ENCODE measurements at places on chromosomes 12 and 14.

DNA sequence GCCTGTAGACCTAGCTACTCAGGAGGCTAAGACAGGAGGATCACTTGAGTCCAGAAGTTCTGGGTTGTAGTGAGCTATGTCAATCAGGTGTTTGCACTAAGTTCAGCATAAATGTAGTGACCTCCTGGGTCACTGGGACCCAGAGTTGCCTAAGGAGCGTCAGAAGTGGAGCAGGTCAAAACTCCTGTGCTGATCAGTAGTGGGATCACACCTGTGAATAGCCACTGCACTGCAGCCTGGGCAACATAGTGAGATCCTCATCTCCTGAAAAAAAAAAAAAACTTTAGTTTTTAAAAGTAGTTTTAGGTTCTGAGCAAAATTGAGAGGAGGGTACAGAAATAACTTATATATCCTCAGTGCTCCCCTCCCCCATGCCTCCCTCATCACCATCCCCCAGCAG lies 42.2 kb downstream of the MRPL42 start:
- no peak for DNase-seq

- DNase-seq, result no peak
Observed at GRCh38 chr12:77409551-77409950, 344.2 kb upstream of the E2F7 start.

DNA sequence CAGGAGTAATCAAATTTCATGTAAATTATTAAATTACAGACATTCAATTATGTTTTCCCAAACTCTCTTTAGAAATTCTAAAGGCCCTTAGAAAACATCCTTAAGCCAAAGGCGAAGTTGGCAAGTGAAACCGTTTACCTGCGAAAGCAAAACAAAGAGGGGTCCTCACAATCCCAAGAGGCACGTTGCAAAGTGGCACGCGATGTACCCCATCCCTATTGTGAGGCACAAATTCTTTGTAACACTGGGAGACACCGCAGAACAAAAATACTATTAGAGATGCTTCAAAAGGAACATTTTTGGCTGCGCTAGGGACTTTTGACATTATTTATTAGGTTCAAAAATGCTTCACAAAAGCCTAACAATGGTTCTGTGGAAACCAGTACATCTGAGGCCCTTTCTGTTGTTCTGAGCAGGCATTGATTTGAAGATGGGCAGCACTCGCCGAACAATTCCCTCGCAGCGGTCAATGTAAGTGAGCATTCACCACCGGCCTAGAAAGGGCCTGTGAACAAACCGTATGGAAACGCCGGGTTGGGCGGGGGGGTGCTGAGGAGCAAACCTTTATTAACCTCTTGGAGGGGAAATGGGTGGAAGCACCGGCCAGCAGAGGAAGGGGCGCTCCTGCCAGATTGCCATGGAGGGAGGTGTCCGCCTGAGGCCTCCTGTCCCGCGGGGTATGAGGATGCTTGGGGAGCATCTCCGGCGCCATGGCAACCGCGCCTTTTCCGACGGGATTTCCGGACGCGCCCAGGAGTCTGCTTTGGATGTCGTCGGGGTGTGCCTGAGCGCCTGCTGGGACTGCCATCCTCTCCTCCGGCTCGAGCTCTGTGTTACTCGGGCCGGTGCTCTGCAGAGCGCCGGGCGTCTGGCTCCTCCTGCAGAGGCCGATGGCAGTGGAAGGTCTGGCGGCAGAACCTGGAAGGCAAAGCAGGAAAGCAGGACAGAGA lies 193.9 kb downstream of the C12orf42 start:
- no peak for DNase-seq

DNA sequence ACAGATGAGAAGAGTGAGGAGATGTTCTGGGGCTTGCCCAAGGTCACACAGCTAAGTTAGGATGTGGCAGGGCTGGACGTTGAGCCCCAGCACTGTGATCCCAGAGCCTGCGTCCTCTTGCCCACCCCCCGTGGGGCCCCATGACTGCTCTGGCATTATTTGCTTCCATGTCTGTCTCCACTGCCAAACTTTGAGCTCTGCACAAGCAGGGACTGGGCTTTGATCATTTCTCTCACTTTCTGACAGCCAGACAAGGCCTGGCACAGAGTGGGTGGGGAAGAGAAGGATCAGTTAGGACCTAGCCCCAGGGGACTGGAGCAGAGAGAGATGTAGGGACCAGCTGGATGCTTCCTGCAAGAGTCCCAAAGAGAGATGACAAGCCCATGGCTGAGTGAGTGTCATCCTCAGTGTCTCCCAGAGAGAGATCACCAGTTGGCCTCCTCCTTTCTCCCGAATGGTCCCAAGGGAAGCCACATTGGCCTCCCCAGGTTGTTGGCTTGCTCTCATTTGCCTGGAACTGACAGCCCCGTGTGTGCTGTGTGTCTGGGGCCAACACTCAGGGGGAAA lies 126.7 kb upstream of the PWP1 start:
- no peak for DNase-seq

- no peak for DNase-seq
Observed at GRCh38 chr14:105050551-105050897, 14.7 kb downstream of the GPR132 start.

GRCh38 chr12:116325336-116325664 lies 47.8 kb upstream of the MED13L start:
- no peak for DNase-seq

DNA sequence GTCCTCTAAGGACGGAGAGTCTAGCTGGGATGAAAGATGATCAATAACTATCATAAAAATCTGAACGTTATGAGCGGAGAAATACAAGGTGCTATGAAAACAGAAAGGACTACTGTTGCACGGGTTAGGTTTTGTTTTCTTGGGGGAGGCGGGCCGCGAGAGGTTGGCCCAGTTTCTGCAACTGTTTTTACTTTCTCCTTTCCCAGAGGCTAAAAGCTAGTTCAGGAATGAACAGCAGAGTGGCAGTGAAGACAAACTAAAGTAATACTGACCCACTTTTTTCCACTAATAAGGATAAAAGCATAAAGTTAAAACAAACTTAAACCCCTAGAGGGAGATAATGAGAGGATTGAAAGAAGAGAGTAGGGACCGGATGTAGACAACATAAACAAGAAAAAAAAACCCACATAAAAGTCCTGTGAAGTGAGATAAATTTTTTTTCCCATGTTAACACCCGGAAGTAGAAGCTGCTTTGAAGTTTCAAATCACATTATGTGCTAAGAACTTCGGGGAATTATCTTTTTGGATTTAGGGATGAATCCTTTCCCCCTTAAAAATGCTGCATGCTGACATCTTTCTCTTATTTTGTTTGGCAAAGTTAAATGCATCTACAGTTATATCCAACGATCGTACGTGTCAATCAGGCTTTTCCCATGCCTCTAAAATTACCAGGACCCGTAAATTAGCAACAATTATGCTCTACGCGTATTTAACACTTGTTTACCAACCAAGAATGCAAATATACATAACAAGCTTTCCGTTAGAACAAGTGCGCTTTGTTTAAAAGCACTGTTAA lies 1.0 kb upstream of the CDK17 start:
- DNase-seq, result peak; percentile 36

GRCh38 chr12:127538316-127538715 lies 728.7 kb upstream of the TMEM132C start:
- no peak for DNase-seq

GRCh38 chr14:74324931-74325361 lies 22.2 kb upstream of the ABCD4 start:
- no peak for DNase-seq

- DNase-seq, result no peak
Observed at GRCh38 chr12:124431971-124432370, 135.4 kb downstream of the NCOR2 start.

DNA sequence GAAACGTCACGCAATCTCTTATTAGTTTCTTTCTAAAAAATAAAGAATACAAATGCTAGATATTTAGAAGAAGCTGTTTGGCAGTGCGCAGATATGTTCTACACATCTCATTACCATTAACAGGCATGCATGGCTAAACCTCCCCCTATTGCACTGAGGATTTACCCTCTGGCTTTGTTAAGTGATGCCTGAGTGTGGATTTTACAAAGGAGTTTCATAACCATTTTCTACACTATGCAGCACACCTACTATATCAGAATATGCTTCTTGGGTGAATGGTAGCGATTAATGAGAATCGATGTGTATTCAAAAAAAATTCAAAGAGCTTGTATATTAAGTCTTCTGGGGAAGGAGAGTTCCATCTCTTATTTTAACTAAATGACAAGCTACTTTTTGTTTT lies 1.1 kb upstream of the RMST start:
- DNase-seq, result no peak

- no peak for DNase-seq
Observed at GRCh38 chr14:64747327-64747726, 43.1 kb downstream of the PLEKHG3 start.

- no peak for DNase-seq
Observed at GRCh38 chr12:129657179-129657578, 246.6 kb downstream of the TMEM132D start.

- no peak for DNase-seq
Observed at GRCh38 chr14:101599234-101599885, 38.1 kb downstream of the DIO3 start.

GRCh38 chr14:102325791-102326345 lies 6.3 kb downstream of the ZNF839 start:
- DNase-seq, result no peak

- DNase-seq, result no peak
Observed at GRCh38 chr12:111330800-111331752, 37.8 kb downstream of the PHETA1 start.

- no peak for DNase-seq
Observed at GRCh38 chr12:2383325-2384028, 330.7 kb downstream of the CACNA1C start.

GRCh38 chr14:53900499-53900898 lies 56.1 kb downstream of the BMP4 start:
- no peak for DNase-seq

GRCh38 chr14:92439537-92440344 lies 73.8 kb upstream of the RIN3 start:
- no peak for DNase-seq

GRCh38 chr14:99684410-99684934 lies 374 bp downstream of the CYP46A1 start:
- no peak for DNase-seq

DNA sequence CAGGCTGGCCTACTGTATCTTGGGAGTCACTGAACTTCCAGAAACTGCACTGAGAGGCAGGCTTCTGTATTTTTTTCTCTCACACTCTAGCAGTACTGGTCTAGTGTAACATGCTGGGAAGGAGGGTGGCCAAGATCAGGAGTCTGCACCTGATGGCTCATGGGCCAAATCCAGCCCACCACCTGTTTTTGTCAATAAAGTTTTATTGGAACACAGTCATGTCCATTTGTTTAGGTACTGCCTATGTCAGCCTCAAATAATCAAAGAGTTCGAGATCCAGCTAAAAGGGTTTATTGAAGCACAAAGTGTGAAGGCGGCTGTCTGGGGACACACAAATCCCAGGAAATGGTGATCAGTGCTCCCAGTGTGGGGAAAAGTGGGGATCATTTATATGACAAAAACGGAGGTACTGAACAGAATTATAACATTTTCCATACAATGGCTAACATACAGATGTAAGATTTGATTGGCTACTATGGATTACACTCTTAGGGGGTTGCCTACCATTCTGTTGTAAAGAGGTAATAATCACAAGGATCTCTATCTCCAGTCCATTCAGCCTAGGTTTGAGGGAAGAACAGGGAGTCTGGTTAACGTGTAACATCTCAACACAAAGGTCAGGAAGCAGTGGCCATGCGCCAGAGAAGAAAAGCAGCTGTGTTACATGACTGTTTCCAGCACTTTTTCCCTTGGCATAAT lies 12.9 kb downstream of the USP30 start:
- DNase-seq, result no peak

DNA sequence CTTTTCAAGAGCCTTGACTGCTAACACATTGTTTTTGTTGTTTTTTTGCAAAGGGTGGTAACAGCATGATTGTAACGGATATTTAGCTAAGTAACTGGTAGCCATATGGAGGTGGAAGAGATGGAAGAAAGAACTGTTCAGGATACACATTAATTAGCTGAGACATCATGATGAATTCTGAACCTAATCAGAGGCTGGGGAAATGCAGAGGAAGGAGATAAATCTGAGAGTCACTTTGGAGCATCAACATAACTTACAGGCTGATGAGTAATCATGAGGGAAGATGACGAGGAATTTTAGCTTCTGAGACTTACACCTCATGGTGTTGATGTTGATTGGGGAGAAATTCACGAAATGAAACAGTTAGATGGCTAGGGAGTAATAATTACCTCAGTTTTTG lies 62.3 kb downstream of the NIN start:
- no peak for DNase-seq

- DNase-seq, result no peak
Observed at GRCh38 chr12:25397001-25397400, 146.3 kb upstream of the KRAS start.

GRCh38 chr12:7650091-7650490 lies 15.6 kb downstream of the APOBEC1 start:
- no peak for DNase-seq

GRCh38 chr12:29245246-29245645 lies 96.2 kb downstream of the FAR2 start:
- DNase-seq, result no peak

- no peak for DNase-seq
Observed at GRCh38 chr12:47885012-47885501, 19.7 kb downstream of the VDR start.

- DNase-seq, result no peak
Observed at GRCh38 chr12:92537290-92537960, 165.4 kb upstream of the PLEKHG7 start.

DNA sequence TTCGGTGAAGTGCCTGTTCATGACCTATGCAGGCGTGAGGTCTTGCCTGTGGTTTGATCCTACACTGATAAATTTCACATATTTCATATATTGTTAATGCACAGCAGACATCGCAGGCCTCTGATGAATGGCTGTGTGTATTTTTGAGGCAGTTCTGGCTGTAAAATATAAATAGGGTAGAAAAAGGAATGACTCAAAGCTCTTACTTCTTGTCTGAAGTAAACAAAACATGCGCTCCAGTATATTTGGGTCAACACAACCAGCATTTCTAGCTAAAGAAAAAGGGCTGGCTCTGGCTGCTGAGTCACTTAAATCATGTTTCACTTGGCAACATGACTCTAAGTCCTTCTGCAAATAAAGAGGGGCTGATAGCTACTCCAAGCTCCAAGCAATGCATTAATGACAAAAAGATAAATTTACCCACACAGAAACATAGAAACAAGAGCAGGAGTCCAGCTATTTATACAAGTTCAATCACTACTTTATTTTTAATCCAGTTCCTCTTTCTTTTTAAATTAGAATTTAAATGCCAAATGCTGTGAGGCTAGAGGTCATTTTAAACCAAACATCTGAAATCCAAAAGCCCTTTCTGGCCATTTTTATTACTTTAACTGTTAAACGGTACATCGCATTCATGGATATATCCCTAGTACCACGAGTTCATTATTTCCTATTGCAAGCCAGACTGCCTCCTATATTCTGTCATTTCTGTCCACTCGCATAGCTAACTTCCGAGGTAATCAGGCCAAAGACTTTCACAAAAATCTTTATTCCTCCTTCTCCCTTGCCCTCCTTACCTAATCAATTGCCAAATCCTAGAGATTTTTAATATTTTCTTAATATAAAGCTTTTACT lies 54.3 kb upstream of the TMCC3 start:
- DNase-seq, result no peak

All from naive thymus-derived CD8-positive, alpha-beta T cell (primary cell).